ENCODE measurements at places on chromosomes 7 and 10.

- DNase-seq: no peak
These were observed 42.3 kb downstream of the TNPO3 start for GRCh38 chr7:129012641-129013040.

DNA sequence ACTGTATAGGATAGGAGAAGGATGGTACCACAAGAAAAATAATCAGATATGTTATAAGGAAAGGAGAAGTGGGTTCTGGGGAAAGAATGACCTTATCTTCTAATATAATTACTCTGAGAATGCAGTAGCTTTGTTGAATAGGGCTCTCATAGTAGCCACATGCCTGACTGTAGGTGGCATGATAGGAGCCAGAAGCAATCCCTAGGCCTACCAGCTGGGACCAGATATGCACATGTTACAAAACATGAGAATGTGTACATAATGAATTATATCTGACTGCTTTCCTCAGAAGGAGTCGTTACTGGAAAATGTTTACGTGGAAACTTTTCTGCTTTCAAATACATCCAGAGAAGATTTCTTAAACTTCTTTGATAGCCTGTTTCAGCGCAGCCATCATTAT is 53.2 kb upstream of the FAM3C start:
- DNase-seq: no peak

GRCh38 chr7:5139998-5140397 is 50.0 kb upstream of the WIPI2 start:
- DNase-seq: peak; percentile 53

DNA sequence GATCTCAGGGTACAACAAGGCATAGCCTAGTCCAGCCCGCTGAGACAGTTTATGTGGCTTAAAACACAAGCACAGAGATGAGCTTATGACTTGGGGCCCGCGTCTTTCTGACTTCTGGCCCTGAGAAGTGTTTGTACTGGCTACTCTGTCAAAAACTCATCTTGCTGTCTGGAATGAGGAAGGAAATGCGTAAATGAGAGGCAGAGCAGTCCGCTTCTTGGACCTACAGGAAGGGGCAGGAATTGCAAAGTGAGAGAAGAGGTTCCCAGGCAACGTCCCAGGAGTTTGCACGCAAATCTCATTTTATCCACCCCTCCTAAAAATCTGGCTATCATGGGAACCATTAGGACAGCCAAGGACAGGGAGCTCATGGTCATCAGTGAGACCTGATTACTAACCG is 5.5 kb downstream of the ANXA11 start:
- no peak for DNase-seq
